ENCODE measurements at places on chromosomes 11 and 22.

- no peak for DNase-seq
Observed at GRCh38 chr22:28373831-28374230, 305.8 kb downstream of the TTC28 start.

DNA sequence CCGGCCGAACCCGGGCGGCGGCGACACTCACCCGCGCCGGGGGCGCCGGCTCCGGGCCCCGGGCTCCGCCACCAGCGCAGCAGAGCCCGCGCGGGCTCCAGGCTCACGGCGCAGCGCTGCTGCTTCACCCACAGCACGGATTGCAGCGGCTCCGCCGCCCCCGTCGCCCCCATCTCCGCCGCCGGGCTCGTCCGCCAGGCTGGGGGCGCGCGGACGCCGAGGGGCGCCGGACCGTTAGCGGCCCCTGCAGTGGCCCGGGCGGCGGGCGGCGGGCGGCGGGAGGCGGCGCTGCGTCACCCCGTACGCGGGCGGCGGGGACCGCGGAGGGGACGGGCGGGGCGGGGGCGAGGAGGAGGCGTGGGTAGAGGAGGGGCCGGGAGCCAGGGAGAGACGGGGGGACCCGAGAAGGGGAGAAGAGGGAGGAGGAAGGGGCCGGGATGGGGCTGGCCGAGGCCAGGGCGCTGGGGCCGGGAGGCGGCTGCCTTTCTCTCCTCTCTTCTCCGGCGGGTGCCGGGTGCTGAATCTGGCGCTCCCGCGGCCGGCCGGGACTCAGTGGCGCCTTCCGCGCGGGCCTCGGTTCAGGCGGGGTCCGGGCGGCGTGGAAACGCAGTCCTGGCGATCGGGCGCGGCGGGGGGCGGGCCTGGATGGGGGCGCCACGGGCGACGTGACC, at the start of gene CERK:
Gene CERK (minus strand): TSS at position 277 of the 671 bp plus-strand sequence. CDS start 104 bp downstream, at position 173.
- DNase-seq: no peak

DNA sequence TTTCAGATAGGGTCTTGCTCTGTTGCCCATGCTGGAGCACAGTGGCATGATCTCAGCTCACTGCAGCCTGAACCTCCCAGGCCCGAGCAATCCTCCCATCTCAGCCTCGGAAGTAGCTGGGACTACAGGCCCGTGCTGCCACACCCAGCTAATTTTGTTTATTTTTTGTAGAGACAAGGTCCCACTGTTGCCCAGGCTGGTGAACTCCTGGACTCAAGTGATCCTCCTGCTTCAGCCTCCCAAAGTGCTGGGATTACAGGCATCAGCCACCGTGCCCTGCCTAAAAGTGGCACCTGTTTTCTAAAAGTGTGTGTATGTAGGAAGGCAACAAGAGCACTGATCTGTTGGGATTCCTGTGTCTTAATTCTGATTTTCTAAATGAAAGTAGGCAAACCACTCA, 20.2 kb downstream of the PACS1 start:
- no peak for DNase-seq

GRCh38 chr11:32751381-32751780, 43.1 kb downstream of the CCDC73 start:
- no peak for DNase-seq

GRCh38 chr22:45577746-45578523, 75.3 kb downstream of the FBLN1 start:
- peak; percentile 41 for DNase-seq

GRCh38 chr11:29217901-29218300, 798.9 kb downstream of the KCNA4 start:
- DNase-seq: no peak
